ENCODE measurements at places on chromosomes 1 and 21.

DNA sequence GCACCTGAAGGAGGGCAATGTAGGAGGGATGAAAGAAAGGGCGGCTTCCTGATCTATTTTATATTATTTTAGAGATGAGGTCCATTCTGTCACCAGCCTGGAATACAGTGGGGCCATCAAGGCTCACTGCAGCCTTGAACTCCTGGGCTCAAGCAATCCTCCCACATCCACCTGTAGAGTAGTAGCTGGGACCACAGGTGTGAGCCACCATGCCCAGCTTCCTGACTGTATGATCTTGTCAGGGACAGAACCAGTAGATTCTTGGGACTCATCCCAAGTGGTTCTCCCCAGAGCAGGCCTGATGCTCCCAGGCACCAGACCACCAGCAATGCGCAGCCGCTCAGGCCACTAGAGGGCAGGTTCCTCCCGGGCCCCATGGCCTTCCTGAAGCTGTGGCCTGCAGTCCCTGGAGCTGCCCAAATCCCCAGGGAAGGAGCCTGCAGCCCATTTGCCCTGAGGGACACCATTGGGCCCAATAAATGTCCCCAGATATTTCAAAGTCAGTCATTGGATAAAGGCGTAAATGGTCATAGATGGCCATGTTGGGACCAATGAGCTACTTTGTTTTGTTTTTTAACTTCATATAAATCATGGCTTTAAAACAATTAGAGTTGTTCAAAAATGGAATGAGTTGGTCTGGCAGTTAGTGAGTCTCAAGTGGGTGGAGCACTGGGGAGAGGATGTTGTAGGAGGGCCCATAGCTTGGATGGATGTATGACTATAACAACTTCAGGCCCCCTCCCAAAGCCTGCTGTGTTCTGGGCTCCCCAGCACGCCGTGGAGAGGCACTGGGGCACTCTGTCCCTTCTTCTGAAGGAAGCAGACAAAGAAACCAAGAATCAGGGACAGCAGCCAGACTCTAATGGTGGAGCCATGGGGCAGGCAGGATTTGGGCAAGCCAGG is 44.7 kb upstream of the GOLT1A start:
- DNase-seq: peak; percentile 61
- H3K27me3 ChIP-seq: no peaks in the 10 kb centered on the region
- no peak overlapping the region for H3K4me3 ChIP-seq

GRCh38 chr1:36411674-36412648 is 14.3 kb upstream of the LSM10 start:
- no peaks in the 10 kb centered on the region for H3K4me1 ChIP-seq
- no peaks in the 10 kb centered on the region for H3K36me3 ChIP-seq
- no peaks in the 10 kb centered on the region for H3K27me3 ChIP-seq
- H3K27ac ChIP-seq: no peak overlapping the region
- DNase-seq: no peak
- H3K4me3 ChIP-seq: no peak overlapping the region

GRCh38 chr1:30120245-30121000 is 603.0 kb downstream of the MATN1 start:
- H3K36me3 ChIP-seq: no peaks in the 10 kb centered on the region
- no peak overlapping the region for H3K4me3 ChIP-seq
- no peaks in the 10 kb centered on the region for H3K27me3 ChIP-seq
- no peak for DNase-seq
- H3K27ac ChIP-seq: no peak overlapping the region

DNA sequence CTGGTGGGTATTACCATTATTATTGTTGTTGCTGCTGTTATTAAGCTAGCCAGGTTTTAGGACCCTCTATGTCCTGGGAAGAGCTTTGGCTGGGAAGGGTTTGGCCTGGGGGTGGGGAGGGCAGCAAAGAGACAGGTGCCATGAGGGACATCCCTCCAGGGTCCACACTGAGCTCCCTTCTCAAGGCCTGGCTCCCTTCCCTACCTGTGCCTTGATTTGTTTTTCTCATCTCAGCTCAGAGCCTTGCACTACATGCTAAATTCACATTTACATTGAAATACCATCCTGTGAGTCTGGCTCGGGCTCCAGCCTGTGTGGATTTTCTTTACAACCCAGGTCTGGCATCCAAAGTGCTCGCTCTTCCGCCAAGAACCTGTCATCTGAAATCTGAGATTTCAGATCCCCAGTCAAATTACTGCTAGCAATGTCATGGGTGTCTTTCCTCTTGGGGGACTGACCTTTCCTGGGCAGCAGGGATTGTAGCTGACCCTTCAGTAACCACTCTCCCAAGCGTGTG is 536.3 kb downstream of the PTPRU start:
- no peak for DNase-seq
- H3K27me3 ChIP-seq: no peaks in the 10 kb centered on the region
- no peak overlapping the region for H3K4me3 ChIP-seq
- no peaks in the 10 kb centered on the region for H3K4me1 ChIP-seq

DNA sequence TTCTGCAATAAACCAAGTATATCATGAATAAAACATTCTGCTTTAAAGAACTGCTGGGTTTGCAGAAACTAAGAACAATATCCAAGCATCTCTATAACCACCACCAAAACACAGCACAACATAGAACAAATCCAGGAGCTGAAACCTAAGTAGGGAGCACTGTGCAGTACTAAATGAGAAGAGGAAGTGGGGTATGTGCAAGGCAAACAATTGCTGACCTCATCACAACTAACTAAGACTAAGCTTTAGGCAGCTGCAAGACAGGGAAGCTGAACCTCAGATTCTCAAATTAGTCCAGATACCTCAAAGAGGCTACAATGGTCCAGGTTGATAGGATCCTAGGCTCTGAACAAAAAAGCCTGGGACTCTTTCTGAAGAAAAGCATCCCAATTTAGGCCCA is 172.6 kb downstream of the SLC44A5 start:
- H3K4me3 ChIP-seq: no peak overlapping the region
- H3K27ac ChIP-seq: no peak overlapping the region
- H3K27me3 ChIP-seq: no peaks in the 10 kb centered on the region
- H3K4me1 ChIP-seq: no peaks in the 10 kb centered on the region

DNA sequence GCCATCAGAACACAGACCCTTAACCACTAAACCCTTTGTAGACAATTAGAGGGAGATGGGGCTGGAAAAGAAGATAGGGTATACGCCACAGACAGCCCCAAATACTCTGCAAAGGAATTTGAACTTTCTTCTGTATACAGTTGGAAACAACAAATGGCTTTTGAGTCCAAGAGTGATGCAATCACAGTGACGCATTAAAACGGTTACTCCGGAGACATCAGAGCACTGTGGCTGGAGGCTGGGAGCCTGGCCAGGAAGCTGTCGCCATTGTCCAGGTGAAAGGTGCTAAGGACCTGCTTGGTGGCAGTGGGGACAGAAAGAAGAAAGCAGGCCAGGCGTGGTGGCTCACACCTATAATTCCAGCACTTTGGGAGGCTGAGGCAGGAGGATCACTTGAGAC is 4.2 kb downstream of the FLAD1 start:
- H3K4me3 ChIP-seq: no peak overlapping the region
- H3K27me3 ChIP-seq: no peaks in the 10 kb centered on the region
- no peak for DNase-seq

DNA sequence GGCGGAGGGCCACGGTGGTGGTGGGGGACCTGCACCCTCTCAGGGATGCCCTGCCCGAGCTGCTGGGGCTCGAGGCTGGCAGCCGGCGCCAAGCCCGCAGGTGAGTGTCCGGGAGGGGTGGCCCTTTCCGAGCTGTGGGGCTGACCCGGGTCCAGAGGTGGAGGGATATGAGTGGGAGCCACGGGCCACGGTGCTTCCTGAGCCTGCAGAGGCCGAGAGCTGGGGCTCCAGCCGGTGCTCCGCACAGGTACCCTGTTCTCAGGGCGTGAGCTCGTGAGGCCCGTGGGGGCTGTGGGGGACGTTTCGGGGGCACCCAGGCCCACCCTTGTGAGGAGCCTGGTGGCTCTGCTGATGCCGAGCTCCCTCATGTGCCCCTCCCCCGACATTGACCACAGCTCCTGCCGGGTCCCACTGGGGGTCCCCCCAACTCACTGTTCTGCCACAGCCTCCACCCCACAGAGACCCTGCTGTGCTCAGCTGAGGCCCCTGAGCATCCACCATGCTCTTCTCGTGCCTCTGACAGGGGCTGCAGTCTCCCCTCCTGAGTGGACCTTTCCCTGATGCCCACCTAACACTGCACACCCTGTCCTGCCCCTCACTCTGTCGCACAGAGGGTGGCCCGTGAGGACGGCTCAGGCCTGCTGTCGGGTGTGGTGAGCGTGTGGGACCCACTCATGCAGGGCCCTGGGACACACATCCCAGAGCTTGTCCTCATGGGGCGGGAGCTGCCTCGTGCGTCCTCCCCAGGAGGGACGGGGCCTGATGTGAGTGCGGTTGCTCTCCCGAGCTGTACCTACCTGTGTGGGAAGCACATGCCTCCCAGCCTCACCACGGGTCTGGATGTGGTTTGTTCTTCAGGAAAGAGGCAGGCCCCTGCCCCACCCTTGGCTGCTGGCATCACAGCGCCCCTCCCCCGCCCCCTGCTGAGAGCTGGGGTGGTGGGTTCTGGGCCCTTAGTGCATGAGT is 27.5 kb downstream of the SLX9 start:
- no peaks in the 10 kb centered on the region for H3K4me1 ChIP-seq
- no peak for DNase-seq
- H3K4me3 ChIP-seq: no peak overlapping the region
- no peaks in the 10 kb centered on the region for H3K36me3 ChIP-seq
- no peak overlapping the region for H3K27ac ChIP-seq

GRCh38 chr1:159890390-159890789 is 9.6 kb downstream of the CFAP45 start:
- DNase-seq: no peak
- no peaks in the 10 kb centered on the region for H3K4me1 ChIP-seq
- H3K27me3 ChIP-seq: no peaks in the 10 kb centered on the region
- no peak overlapping the region for H3K4me3 ChIP-seq

- H3K27ac ChIP-seq: no peak overlapping the region
- no peak overlapping the region for H3K4me3 ChIP-seq
- no peaks in the 10 kb centered on the region for H3K36me3 ChIP-seq
- no peaks in the 10 kb centered on the region for H3K27me3 ChIP-seq
- no peak for DNase-seq
Observed at GRCh38 chr1:118692143-118692542, 296.0 kb downstream of the TBX15 start.

GRCh38 chr1:201634261-201634660 is 95.3 kb downstream of the NAV1 start:
- no peak overlapping the region for H3K27ac ChIP-seq
- no peak for DNase-seq
- no peaks in the 10 kb centered on the region for H3K36me3 ChIP-seq
- H3K4me3 ChIP-seq: no peak overlapping the region
- no peaks in the 10 kb centered on the region for H3K4me1 ChIP-seq
- no peaks in the 10 kb centered on the region for H3K27me3 ChIP-seq

DNA sequence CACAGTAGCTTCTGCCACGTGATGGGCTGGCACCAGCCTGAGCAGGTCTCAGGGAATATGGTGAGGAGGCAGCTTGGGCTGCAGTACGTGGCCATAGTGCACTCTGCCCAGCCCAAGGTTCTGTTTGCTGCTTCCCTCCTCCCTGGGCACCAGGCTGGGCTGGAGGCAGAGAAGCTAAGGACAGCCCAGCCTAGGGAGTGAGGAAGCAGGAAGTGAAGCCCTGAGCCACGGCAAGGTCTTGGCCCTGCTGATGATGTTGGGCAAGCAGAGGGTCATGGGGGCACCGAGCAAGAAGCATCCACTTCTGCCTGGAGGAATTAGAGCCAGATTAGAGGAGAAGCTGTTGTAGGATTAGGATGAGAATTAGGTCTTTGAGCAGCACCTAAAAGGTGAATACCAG is 326.7 kb upstream of the VAMP3 start:
- peaks cover 20% of the 10 kb centered on the region for H3K4me1 ChIP-seq
- no peak overlapping the region for H3K4me3 ChIP-seq
- H3K27me3 ChIP-seq: no peaks in the 10 kb centered on the region
- no peak overlapping the region for H3K27ac ChIP-seq
- H3K36me3 ChIP-seq: no peaks in the 10 kb centered on the region

DNA sequence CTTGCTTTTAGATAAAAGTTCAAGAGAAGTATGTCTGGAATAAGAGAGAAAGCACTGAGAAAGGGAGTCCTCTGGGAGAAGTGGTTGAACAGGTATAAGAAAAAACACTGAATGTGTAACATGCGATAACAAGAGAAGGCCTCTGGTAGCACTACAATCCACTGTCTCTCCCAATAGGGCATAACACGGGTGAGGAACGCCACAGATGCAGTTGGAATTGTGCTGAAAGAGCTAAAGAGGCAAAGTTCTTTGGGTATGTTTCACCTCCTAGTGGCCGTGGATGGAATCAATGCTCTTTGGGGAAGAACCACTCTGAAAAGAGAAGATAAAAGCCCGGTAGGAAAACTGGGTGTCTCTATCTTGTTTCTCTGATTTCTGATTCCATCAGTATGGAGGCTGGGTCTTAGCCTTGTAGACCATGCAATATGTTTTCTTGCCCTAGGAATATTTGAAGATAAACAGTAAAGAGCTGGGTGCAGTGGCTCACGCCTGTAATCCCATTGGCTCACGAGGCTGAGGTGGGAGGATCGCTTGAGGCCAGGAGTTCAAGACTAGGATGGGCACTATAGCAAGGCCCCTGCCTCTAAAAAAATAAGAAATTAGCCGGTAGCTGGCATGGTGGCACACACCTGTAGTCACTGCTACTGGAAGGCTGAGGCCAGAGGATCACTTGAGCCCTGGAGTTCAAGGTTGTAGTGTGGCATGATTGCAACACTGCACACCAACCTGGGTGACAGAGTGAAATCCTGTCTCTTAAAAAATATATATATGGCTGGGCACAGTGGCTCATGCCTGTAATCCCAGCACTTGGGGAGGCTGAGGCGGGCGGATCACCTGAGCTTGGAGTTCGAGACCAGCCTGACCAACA is 40.4 kb downstream of the DAP3 start:
- H3K4me1 ChIP-seq: no peaks in the 10 kb centered on the region
- no peak overlapping the region for H3K27ac ChIP-seq
- peak; percentile 67 for DNase-seq
- no peaks in the 10 kb centered on the region for H3K27me3 ChIP-seq
- no peak overlapping the region for H3K4me3 ChIP-seq

DNA sequence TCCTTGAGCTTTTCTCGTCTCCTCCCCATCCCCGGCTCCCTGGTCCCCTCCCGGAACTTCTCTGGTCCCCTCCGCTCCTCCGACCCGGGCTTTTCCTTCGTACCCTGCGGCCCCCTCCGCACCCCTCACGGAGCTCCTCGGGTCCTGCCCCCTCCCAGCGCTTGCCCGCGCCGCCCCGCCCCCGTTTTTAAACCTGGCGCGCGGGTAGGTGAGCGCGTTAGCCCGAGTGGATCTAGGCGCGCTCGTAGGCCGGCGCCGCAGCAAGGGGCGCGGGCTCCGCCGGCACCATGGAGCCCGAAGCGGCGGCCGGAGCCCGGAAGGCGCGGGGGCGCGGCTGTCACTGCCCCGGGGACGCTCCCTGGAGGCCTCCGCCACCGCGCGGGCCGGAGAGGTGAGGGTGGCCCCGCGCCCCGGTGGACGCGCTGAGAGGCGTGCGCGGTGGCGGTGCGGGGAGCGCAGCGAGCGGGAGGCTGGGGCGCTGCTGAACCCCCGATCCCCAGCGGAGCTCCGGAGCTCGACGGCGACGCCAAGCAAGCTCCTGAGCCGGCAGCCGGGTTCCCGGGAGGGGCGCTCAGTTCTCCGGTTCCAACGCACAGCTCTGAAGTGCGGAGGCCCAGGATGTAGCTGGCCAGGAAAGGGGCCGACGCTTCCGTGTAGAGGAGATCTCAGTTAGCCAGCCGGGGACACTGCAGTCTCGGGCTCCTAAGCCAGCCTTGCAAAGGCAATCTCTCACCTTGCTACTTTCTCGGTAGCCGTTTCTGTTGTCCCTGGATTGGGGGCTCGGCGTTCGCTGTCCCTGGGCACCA is at the start of gene RIPPLY3:
Gene RIPPLY3 (plus strand): TSS at position 217 of the 806 bp plus-strand sequence. CDS start 71 bp downstream, at position 288.
- no peak within 1 kb of the TSS for H3K27ac ChIP-seq
- DNase-seq: no peak
- no peak within 1 kb of the TSS for H3K4me3 ChIP-seq
